ENCODE measurements at places on chromosomes 5 and 9. TPM values are rescaled to one million over a fixed set of nuclear protein-coding genes. Genes with fewer than 3 reads are reported as not detected.

SOX30 gene
- not detected for total RNA-seq

PCDHB12 gene
- 2.3 TPM for total RNA-seq

ADGRD2 gene
- not detected for total RNA-seq

GALNT12 gene
- total RNA-seq = not detected

GRCh38 chr9:107707428-107707837 lies 217.9 kb upstream of the KLF4 start:
- DNase-seq = peak; percentile 76

GRCh38 chr5:98643569-98643968 lies 129.9 kb upstream of the RGMB start:
- no peak for DNase-seq

DNA sequence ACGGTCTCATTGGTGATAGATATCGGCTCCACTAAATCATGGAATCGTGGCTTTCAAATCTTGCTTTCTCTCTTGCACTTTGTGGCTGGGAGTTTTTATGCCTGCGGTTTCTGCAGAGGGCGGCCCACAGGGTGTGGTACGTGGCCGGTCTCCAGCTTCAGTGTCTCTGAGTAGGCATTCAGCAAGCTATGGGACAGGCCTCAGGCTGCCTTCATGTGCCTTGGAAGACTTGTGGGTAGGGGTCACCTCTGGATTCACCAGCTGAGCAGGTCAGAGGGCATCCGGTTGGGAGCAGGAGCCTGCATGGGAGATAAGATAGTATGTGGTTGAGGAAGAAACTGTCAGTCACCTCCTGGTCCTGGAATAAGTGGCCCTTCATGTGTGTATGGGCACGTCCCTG lies 47.7 kb downstream of the AMBP start:
- DNase-seq = no peak

DNA sequence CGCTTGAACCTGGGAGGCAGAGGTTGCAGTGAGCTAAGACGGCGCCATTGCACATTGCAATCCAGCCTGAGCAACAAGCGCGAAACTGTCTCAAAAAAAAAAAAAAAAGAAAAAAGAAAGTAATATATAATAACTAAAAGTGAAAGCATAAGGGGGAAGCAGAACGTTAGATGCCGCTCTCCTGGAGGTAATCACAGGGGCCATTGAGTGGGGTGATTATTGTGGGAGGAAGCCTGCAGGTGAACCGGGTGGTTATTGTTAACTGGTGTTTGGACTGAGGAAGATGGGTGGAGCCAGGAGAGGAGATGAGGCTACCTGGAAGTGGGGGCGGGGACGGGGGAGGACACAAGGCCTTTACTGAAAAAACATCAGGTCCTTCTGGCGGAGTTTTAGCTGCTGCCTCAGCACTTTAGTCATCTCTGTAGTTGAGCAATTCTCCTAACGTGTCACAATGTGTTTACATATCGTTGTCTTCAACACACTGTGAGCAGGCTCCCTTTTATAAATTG lies 5.3 kb upstream of the TJP2 start:
- peak; percentile 96 for DNase-seq

DNA sequence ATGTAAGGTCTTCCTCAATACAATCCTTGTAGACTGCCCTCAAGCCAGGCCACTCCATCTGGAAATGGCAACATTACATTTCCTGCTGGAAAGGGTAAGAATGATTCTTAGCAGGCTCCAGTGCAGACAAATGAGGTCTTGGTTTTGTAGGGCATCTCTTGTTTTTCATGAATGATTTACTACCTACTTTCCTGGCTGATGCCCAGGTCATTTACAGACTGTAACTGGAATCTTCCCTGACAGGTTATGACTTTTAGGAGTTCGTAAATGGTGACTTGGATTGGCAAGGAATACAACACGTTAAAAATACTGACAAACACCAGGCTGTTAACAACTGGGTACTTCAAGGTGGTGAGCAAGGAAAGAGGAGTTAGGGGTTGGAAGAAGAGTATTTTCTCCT lies 510.5 kb upstream of the TNC start:
- DNase-seq = no peak

- peak; percentile 68 for DNase-seq
These were observed 64.3 kb upstream of the MYO10 start for GRCh38 chr5:17000291-17000939.

DNA sequence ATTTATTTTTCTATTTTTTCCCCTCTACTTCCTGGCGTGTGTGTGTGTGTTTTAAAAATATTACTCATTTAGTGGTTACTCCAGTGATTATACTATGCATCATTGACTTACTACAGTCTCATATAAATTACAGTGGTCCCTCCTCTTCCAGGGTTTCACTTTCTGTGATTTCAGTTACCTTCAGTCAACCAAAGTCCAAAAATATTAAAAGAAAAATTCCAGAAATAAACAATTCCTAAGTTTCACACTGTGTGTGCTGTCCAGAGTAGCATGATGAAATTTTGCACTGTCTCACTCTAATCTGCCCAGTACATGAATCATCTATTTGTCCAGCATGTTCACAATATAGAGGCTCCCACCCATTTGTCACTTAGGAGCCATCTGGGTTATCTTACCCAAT lies 47.4 kb upstream of the CCDC112 start:
- peak; percentile 54 for DNase-seq

DNA sequence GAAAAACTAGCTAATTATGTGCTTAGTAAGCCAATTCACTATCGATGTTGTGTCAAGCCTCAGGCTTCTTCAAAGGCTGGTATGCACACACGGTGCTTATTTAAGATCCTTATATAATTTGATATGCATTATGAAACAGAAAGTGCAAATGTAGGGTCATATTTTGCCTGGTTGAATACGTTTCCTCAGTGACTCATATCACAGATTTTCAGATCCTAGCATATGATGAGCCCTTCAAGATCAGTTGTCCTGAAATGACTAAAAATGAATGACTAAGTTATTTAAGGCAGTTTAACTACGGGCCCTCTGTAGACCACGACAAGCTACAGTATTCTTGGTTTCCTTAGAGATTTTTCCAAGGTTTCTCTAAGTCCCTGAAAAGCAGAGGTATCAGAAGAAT lies 778.3 kb downstream of the PRELID2 start:
- DNase-seq = peak; percentile 38

DNA sequence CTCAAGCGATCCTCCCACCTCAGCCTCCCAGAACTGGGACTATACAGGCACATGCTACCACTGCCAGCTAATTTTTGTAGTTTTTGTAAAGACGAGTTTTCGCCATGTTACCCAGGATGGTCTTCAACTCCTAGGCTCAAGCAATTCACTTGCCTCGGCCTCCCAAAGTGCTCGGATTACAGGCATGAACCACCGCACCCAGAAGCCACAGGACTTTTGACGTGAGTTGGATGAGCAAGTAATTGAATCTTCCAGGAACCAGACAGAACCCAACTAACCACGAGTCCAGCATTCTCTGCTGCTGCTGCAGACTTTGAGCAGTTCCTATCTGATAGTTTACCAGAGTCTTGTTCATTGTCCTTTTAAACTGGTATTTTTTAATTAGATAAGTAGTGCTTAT lies 9.6 kb upstream of the ATP6V0E1 start:
- no peak for DNase-seq

GRCh38 chr9:87569008-87569509 lies 71.4 kb downstream of the DAPK1 start:
- no peak for DNase-seq

DNA sequence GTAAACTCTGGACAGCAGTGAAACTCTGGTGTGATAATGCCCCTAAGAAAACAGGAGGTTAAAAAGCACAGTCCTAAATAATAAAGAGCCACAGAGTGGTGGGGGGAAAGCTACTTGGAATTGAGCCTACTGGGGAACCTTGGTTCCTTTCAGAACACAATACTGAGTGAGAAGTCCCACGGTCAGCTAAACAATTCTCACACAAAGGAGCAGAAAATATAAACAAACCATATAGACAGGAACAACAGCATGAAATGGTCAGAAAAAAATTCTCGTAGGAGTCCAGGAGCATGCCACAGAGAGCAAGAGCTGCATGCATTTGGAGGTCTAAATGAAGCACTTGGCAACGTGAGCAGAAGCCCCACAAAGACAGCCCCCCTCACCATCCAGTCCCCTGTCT lies 56.0 kb downstream of the TEK start:
- DNase-seq = no peak

DNA sequence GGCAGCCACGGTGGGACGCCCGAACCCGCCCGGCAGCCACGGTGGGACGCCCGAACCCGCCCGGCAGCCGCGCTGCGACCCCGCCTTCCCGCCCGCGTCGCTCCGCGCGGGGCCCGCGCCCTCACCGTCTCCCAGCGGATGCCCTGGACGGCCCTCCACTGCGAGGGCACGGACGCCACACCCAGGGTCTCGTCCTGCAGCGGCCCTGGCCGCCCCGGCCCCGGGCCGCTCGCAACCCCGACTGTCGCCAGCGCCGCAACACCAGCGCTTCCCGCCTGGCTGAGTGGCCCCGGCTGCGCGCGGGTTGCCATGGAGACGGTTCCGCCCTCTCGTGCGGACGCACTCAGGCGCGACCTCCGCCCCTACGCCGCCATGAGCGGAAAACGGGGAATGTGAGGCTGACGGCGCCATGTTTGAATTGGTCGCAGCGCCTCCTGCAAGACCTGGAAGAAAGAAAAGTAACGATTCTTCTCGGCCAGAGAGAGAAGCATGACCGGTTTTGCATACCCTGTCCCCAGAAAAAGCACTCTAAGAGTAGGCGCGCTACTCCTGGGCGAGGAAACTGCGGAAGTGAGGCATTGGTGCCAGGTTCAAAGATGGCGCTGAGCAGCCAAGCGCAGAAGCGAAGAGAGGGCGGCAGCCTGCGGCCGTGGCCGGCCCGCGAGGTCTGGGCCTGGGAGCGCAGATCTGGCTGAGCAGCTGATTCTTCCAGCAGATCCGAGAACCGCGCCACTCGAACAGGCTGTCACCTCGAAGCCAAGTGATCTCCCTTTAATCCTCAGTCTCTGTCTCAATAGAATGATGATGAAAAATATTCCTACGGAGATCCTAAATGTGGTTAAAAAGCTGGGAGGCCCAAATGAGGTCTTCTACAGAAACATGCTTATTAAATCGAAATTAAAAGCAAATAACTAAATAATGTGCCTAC lies at the start of gene DYNC2I2:
Gene DYNC2I2, minus strand, starts transcription at position 432 of the 928 bp plus-strand sequence. Its CDS starts 121 bp downstream, at position 311.
- DNase-seq = peak; percentile 93

GRCh38 chr9:35333551-35333950 lies 156.4 kb upstream of the RUSC2 start:
- DNase-seq = no peak

- no peak for DNase-seq
These were observed 4.9 kb upstream of the AKNA start for GRCh38 chr9:114392749-114393112.

DNA sequence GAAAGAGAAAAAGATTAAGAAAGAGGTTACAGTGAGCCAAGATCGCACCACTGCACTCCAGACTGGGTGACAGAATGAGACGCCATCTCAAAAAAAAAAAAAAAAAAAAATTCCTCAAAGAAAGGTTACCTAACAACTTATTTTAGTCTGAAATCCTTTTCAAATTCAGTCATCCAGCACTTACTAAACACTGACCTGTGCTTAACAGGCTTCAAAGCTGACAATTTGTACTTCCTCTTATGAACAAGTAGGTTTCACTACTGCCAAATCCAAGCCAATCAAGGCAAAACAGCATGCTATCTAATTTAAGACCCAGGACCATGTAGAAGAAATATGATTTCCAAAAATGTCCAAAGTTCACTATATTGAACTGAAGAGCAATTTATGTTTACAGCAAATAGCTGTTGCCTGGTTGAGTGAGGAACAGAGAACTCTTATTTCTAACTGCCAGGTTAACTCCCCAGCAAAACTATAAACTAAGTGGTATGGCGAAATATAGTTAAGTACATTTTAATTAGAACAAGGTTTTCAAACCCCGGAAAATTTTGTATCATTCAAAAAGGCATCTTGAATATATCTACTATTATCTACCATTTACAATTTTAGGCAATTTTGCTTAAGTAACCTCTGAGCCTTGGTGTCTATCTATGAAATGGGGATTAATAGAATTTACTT lies 13.4 kb downstream of the PWWP2A start:
- no peak for DNase-seq

DNA sequence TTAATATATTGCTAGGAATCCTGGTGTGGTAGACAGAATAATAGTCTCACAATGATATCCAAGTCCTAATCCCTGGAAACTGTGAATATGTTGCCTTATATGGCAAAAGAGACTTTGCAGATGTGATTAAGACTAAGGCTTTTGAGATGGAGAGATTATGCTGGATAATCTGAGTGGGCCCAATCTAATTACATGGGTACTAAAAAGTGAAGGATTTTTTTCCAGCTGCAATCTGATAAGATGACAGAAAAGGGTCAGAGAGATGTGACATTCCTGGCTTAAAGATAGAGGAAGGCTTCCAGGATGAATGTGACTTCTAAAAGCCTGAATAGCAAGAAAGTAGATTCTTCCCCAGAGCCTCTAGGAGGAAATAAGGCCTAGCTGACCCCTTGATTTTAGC lies 80.7 kb upstream of the MPDZ start:
- DNase-seq = no peak

GRCh38 chr5:60295423-60295822 lies 401.9 kb upstream of the PDE4D start:
- DNase-seq = peak; percentile 35

GRCh38 chr5:174825587-174825986 lies 101.2 kb downstream of the MSX2 start:
- DNase-seq = peak; percentile 61

DNA sequence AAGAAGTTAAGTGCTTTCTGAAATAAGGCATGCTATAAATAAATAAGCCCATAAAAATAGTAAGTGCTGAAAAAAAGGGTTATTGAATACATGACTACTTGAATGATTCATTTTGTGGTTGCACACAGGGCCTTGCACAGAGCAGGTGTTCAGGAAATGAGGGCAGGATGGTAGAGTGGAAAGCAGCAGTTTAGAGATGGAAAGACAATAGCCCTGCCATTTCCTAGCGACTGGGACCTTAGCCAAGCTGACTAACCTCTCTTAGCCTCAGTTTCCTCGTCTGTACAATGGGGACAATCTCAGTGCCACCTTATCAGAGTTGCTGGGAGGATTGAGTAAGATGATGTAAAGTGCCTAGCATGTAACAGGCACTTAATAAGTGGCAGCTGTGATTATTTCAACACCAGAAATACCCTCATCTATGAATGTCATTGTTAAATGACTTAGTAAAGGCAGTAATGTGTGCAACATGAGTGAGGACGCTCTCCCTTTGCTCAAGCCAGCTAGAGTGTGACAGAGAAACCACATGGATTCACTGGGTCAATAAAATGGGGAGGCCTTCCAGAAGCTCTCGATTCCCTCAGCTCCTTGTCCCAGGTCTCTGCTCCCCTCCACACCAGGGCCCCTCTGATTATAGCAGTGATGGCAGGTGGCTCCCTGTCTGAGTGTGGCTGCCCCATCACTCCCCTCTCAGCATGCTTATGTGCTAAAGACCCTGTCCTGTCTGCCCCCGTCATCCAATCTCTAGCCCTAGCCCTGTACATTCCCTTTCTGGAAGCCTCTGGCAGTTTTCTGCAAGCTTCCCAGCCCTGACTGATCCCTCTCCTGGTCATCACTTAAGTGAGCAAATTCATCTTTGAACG lies 16.0 kb upstream of the PHF19 start:
- DNase-seq = peak; percentile 71
